ENCODE measurements at places on chromosomes 4 and X.
A peak's percentile ranks its signal among the peaks of the same experiment; 100 is the strongest.

DNA sequence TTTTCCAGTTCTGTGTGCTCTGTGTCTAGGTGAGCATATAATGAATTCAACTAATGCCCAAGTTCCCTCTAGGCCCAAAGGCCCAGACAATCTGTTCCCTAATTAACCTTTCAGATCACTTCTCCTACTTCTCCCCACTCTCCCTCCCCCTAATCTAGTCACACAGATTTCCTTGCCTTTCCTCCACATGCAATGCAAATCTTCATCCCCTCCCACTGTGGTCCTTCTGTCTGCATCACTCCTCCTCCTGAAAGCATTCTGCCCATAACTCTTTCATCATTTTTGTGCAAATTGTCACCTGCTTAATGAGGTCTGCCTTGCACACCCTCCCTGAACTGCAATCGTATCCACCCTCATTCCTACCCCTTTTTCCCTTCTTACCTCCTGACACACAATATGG, 346.6 kb downstream of the FBXO8 start:
- no peak for DNase-seq

GRCh38 chr4:139934057-139934707, 219.8 kb downstream of the MAML3 start:
- DNase-seq: peak; percentile 46

- DNase-seq: no peak
These were observed 48.0 kb upstream of the APELA start for GRCh38 chr4:164828955-164829354.

- no peak for DNase-seq
These were observed 6.2 kb downstream of the GPM6A start for GRCh38 chr4:175805846-175806245.

- DNase-seq: no peak
These were observed 60.5 kb upstream of the MCUB start for GRCh38 chr4:109499513-109499912.

GRCh38 chr4:173410079-173410478, 11.2 kb upstream of the SCRG1 start:
- DNase-seq: no peak

GRCh38 chr4:11074581-11075241, 354.0 kb downstream of the HS3ST1 start:
- no peak for DNase-seq

DNA sequence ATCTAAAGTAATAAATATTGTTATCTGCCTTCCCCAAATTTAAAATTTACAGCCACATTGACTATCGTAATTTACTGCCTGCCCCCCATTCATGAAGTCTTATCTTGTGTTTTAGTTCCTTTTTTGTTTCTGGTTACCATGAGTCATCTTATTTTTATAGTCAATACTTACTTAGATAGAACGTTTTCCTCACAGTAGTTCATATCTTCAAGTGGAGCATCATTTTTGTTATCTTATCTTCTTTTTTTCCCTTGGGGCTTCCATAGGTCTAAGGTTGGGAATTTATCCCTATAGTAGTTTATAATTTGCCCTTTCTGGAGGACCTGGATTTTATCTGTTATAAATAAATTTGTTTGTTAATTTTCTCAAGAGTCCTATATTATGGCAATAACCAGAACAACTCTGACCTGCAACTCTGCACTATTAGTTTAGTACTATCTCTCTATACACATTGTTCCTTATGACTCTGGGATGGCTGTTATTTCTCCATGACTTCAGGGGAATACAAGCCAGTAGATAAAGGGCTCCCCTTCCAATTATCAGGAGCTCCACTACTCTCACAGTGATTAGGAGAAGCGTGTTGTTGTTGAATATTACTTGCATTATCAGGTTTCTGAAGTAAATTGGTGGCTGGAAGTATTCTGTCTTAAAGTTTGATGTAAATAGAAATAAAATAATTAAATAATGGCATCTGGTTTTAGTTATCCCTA, 330.6 kb downstream of the GALNTL6 start:
- no peak for DNase-seq

DNA sequence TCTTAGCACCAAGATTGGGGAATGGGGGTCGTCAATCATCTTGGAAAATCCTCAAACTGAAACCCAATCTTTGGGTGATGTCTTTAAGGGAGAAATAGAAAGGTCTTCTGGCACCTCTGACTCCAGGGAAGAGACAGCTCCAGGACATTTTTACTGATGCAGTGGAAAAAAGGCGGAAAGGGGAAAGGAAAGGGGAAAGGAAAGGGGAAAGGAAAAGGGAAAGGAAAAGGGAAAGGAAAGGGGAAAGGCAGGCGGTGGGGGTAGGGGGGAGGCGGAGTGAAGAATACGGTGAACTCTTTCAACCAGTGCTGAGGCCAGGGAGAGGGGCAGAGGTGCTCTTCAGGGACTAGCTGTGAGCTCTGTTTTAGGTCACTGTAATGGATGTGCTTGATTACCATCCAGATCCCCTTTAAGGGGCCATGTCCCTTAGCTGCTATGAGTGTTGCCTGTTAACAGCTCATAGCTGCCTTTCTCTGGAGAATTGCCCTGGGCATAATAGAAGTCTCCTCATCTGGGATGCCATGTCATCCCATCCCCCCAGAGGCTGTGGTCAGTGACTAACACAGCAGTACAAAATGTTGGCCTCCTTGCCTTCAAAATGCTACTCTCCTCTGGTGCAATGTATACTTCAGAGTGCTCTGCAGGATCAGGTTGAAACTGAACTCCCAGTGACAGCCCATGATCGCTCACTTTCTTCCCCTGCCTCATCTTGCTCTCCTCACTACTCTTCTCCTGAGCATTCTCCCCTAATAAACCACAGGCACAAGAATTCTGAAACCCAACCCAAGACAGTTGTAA, 92.4 kb upstream of the AP1S2 start:
- no peak for DNase-seq

- DNase-seq: no peak
These were observed 47.3 kb upstream of the GAB1 start for GRCh38 chr4:143289370-143289769.

DNA sequence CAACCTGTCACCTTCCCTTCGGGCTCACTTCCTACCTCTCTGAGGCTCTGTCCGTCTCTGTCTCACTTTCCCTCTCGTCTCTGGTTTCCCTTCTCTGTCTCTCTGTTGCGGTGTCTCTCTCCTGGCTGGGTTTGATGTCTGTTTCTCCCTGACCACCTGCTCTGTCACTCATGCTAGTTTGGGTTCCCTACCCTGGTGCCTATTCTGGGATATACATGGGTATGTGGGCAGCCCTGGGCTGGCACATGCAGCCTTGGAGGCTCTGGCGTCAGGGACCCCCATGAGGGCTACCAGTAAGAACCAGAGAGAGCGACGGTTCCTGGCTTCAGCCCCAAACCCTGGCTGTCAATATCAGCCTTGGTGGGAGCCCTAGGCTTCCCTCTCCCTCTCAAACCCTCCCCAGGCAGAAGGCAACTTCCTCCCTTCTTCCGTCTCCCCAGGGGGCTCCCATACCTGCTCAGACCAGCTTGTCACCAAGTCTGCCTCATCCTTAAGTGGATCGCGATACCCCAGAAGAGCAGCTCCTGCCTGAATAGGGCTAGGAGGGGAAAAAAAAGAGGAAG, 314 bp downstream of the DNASE1L1 start:
- DNase-seq: no peak

- DNase-seq: no peak
These were observed 1312.1 kb downstream of the ADGRL3 start for GRCh38 chr4:62512271-62512670.

- no peak for DNase-seq
These were observed 8.3 kb upstream of the SLC10A6 start for GRCh38 chr4:86857341-86858052.

DNA sequence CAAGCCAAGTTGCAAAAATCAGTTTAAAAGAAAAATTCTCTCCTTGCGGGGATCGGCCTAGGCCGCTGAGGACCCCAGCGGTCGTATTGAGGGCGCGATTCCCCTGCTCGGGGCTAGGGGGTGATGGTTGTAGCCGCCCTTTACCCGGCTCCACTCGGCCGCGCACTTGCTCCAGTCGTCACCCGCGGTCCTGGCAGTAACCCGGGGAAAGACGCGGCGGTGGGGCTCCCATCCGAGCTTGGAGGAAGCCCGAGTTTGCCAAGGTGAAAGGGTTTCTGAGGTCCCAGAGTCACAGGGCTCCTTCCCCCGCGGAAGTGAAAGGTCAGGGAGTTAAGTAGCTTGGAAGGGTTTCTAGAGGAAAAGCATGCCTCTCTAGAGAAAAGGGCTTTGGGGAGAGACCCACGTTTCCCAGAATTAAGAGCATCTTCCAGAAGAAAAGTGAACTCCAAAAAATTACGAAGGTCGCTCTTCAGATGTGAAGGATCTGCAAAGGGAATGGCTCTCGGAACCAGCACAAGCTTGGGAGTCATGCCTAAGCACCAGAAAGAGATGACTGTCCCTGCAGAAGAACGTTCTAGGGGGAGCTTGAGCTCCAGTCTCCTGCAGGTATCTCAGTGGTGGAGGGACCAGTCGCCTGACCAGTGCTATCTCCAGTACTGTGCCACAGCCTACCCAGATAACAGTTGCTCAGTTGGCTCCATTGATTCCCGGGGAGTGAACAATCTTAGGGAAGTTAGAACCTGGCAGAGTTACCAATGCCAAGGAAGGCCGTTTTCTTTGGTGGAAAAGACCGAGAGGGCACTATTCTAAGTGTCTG, 875 bp downstream of the LAP3 start:
- DNase-seq: peak; percentile 39

GRCh38 chr4:24229978-24230377, 340.1 kb upstream of the PPARGC1A start:
- no peak for DNase-seq

- peak; percentile 12 for DNase-seq
These were observed 487.9 kb downstream of the C4orf33 start for GRCh38 chr4:129583868-129584267.

DNA sequence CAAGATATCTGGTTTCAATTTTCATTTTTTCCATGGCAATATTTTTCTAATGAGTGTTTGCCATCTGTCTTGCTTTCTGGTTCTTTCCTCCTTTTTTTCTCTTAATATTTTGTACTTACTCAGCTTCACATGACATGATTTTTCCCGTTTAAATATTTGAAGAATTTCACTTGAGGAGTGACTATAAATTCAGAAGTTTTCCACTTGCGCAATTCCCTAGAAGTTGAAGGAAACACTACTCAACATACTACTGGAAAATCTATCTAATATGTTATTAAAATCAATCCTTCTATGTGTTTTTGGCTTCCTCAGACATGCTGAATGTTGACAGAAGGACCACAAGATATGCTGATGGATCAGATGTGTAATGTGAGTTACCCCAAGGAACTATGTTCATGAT, 36.8 kb upstream of the BANK1 start:
- no peak for DNase-seq

DNA sequence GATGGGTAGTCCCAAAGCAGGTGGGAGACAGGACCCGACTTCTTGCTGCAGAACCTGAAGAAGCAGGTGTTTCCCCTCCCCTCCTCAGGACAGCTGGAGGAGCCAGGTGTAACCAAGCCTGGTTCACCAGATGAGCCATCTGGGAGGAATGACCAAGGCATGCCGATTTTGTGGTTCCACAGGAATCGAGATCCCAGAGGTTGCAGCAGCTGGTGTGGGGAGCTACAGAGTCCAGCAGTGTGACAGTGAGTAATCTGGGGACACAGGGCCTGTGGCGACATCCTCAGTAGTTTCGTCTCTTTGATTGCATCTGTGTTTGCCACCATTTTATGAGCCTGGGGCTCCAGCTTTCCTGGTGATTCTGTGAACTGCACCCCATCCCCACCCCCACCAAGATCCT, 2.6 kb upstream of the NDP start:
- peak; percentile 82 for DNase-seq

GRCh38 chrX:41153448-41153847, 68.2 kb downstream of the USP9X start:
- DNase-seq: no peak

- DNase-seq: no peak
These were observed 196.5 kb upstream of the FTHL17 start for GRCh38 chrX:31268359-31268758.

DNA sequence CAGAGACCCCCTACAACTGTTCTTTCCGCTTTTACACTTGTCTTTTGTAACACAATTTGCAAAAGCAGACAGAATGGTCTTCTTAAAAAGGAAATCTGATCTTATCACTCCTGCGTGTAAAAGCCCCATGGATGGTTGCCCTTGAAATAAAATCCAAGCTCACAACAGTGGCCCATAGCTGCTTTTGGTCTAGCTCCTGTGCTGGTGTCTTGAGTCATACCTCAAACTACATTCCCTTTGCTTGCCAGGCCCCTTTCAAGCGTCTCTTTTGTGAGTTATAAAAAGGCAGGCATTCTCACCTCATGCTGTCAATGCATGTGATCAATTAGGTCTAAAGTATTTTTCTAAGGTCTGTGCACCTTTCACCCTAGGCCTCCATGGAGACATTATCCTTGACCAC, 27.6 kb downstream of the HPGD start:
- DNase-seq: no peak

GRCh38 chrX:39336671-39337311, 535.5 kb downstream of the MID1IP1 start:
- DNase-seq: no peak

DNA sequence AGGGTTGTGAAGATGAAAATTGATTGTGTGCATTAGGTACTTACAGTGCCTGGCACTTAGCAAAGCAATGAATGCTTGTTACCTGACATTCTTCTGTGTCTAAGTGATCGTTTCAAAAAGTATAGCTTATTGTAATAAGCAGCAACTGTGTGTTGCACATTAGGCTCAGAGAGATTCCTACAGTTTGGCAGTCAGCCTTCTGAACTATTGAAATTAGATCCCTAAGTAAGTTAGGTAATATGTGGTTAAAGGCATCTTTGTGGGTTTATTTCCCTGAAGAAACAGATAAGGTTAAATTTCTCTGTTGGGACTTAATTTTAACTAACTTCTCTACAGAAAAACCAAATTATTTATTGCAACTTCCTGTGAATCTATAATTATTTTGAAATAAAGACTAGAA, 93.4 kb downstream of the REPS2 start:
- no peak for DNase-seq

DNA sequence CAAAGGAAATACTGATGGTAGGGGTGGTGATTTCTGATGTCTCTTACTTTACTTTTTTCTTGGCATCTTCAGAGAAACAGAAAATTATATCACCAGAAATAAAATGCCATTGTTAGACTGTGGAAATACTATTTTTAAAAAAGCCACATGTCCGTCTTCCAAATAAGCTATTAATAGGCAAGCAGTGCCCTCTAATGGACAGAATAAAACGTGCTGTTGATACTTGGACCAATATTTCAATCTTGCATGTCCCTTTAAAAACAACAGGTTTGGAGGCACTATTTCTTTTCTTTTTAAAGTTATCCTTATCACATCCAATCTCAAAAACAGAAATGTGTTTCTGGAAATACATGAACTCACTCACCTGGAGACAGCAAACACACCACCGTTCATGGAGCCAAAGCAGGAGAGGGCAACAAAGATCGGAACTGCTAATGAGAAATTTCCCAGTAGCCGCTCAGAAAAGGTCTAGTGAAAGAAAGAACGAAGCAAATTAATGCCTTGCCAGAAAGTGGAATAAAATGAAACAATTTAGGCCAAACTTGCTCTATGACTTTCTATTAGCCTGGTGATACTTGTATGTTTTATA, 59.2 kb downstream of the SLC7A11 start:
- DNase-seq: peak; percentile 80

GRCh38 chr4:32417113-32417704, 1697.0 kb downstream of the PCDH7 start:
- DNase-seq: no peak

- no peak for DNase-seq
These were observed 106.6 kb downstream of the CEP135 start for GRCh38 chr4:56055027-56055977.

- no peak for DNase-seq
These were observed 128.2 kb downstream of the SLC7A11 start for GRCh38 chr4:138113819-138114400.
